ENCODE measurements at places on chromosomes 13 and 19.
A peak's percentile ranks its signal among the peaks of the same experiment; 100 is the strongest.

- no peak for DNase-seq
Measured at GRCh38 chr13:67493835-67494234, 263.7 kb upstream of the PCDH9 start.

- no peak for DNase-seq
Measured at GRCh38 chr13:50126263-50126992, 111.2 kb downstream of the KCNRG start.

GRCh38 chr19:35375505-35376307, 4.8 kb downstream of the GPR42 start:
- no peak for DNase-seq

DNA sequence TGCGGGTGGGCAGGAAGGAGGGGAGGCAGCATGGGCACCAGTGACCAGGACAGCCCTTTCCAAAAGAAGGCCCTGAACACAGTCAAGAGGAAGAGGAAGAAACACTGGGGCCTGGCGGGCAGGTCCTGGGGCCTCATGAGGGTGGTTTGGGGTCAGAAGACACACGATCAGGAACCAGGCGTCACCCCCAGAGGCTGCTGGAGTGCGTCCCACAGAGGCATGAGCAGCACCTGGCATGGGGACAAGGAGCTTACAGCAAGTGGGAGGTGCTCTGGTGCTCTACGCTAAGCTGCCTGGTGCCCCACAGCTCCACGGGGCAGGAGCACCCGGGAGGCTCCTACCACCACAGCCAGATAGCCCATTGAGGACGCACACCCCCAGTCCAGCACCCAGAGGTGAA, 20.0 kb downstream of the ELL start:
- no peak for DNase-seq

DNA sequence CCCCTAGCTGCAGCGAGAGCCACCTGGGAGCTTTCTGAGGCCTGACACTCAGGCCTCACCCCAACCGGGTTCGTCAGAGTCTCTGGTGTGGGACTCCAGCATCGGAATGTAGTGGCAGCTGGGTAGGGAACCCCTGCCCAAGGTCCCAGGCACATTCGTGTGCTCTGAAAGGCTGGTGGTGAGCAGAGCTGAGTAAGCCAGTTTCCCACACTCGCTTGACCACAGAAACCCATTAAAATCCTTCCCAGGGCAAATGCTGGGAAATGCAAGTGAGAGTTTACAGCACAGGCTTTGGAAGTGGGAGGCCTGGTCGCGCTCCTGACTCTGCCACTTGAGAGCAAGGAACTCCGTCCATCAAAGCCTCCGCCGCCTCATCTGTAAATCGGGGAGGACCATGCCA, 4.2 kb downstream of the TRAPPC6A start:
- no peak for DNase-seq

DNA sequence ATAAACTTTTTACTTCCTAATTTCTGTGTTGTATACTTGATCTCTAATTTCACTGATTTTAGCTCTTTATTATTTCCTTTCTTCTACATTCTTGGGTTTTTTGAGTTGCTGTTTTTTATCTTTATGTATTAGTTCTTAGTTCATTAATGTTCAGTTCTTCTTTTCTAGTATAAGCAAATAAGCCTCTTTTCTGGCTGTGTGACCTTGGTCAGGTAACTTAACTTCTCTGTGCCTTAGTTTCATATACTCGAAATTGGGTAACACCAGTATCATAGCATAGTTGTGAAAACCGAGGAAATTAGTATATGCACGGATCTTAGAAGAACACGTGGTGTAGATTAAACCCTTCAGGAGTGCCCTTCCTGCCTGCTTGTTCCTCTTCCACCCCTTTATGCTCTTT, 130.2 kb upstream of the C1QTNF9B start:
- no peak for DNase-seq

- DNase-seq = no peak
Measured at GRCh38 chr13:114199954-114200353, 20.9 kb downstream of the CFAP97D2 start.

GRCh38 chr13:113823771-113824170, 40.1 kb downstream of the GAS6 start:
- no peak for DNase-seq

- DNase-seq = no peak
Measured at GRCh38 chr13:51998723-51999509, 12.3 kb downstream of the ATP7B start.

GRCh38 chr19:11034449-11035213, 54.6 kb upstream of the LDLR start:
- DNase-seq = no peak

DNA sequence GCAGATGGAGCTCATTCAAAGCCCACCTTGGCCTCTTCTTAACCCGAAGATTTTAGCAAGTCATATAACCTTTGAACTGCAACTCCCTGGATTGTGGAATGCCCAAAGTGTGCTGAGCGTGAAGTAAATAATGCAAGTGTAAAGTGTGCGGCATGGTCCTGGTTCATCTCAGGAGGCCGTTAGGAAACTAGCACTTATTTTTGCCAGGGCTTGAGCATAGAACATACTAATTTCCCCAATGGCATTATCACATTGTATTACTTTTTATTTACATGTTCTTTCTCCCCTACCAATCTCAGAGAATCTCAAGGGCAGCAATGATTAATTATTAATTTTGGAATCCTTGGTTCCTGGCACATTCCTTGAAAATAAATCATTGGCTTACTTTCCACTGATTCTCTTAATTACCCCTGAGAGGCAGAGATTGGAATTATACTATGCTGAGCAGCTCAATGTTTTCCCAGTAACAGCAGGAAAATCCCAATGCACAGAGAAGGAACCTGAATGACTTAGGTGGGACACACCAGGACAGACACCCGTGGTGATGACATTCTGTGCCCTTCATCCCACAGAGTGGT, 128.8 kb upstream of the GJB6 start:
- DNase-seq = no peak

- DNase-seq = no peak
Measured at GRCh38 chr13:41791056-41791455, 169.9 kb downstream of the VWA8 start.

- no peak for DNase-seq
Measured at GRCh38 chr19:39270036-39270871, 2.1 kb downstream of the IFNL2 start.

DNA sequence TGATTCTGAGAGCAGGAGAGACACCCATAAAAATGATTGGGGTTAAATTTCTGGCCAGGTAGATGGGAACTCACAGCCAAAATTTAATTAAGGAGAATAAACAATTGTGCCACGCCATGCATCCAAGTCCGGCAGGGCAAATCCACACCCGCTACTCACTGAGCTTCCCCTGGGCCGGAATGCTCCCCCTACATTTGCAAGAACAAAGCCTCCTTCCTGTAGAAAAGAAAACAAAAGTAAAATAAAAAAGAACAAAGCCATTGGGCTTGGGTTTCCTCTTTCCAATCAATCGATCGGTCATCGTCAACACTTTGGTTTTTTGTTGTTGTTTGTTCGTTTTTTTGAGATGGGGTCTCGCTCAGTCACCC, 30.2 kb upstream of the TFDP1 start:
- no peak for DNase-seq

- no peak for DNase-seq
Measured at GRCh38 chr19:51530616-51531015, 854 bp downstream of the SIGLEC6 start.

DNA sequence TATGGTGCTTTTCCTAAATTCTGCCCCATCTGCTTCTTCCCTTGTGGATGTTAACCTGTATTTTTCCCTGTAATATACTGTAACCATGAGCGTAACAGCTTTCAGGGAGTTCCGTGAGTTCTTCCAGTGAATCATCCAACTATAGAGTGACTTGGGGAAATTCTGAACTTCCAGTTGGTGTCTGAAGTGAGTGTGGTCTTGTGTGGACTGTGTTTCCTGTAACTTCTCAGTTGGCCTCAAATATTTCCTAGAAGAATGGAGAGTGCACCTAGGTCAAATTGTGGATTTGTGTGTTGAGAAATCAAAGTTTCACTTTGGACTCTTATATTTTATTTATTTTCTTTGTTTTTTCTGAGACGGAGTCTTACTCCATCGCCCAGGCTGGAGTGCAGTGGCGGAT, 11.0 kb upstream of the ZNF766 start:
- no peak for DNase-seq

- DNase-seq = no peak
Measured at GRCh38 chr19:46042252-46042883, 1.6 kb upstream of the IGFL4 start.

- DNase-seq = no peak
Measured at GRCh38 chr13:90968166-90968904, 379.2 kb upstream of the MIR17HG start.

GRCh38 chr19:38808741-38809140, 4.0 kb downstream of the LGALS4 start:
- no peak for DNase-seq

GRCh38 chr13:97932647-97933046, 20.8 kb upstream of the IPO5 start:
- DNase-seq = no peak

GRCh38 chr19:6393983-6394412, 1.0 kb upstream of the GTF2F1 start:
- DNase-seq = peak; percentile 75

DNA sequence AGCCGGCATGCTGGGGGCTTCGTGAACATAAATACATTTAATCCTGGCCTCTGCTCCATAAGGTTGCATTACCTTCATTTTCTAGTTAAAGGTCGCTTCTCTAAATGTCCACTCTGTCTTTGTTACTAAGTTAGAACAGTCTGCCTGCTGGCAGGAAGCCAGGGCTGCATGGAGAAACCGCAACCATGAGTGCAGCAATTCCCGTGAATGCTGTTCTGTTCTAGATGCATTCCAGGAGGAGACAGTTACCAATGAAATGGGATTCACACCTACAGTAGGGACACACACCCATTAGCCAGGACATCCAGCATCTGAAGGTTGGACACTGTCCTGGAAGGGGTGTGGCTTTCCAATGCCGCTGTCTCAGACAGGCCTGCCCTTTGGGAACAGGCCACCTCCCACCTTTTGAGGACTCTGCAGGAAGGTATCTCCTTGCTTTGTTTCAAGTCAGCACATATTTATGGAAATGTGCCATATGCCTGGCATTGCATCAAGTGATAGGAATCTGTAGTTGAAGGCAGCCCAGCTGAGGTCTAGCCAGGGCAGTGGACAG, 129.7 kb downstream of the SLC7A1 start:
- DNase-seq = no peak

DNA sequence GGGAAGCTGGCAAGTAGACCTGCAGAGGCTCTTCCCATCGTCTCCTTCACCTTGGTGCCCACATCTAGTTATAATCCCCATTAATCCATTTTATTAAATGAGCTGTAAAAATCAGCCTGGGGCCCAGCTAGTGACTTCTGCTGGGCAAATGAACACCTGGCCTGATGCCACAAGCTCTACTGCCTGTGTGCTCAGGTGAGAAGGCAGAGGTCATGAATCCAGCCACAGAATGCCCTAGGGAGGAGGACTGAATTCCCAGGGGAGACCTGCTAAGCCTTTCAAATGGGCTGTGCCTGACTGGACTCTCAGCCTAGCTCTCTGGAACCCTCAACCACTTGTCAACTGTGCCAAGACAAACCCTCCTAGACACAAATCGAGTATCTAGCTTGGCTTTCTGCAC, 74.0 kb downstream of the PDS5B start:
- no peak for DNase-seq

- DNase-seq = no peak
Measured at GRCh38 chr13:26956522-26957142, 196.0 kb upstream of the GPR12 start.

DNA sequence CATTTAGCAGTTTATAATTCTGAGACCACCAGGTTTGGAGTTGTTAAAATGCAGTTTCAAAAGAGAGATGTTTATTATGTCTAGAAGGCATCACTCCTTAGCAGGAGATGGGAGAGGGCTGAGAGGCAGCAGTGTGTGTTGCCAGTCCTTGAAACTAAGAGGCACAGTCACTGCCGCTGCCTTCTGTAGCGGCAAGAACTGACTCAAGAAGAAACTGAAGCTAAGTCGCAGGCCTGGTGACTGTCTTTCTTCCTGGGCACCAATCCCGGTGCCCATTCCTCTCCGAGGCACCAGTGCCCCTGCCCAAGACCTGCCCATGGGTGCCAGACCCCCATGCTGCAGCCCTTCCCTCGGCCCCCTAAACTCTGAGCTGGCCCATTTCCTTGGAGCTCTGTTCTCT, 20.1 kb downstream of the N4BP2L1 start:
- DNase-seq = no peak

- DNase-seq = no peak
Measured at GRCh38 chr13:114124431-114124830, 8.0 kb downstream of the RASA3 start.

GRCh38 chr13:80166352-80166751, 174.6 kb downstream of the SPRY2 start:
- DNase-seq = no peak

DNA sequence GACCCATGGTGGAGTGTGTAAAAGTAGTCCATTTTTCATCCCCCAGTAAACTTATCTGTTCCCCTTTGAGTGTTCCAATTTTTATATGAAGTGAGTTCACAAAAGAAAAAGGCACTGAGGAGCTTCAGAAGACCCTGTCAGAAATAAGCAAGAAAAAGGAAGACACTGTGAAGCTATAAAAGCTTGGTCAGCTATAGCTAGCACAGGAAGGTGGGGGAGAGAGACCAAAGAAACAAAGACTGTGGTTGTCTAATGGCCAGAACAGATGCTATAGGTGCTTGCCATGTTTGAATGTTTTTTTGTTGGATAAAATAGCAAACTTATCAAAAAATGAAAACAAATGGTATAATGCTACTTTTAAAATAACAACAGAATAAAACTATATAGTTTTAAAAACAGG, 46.5 kb downstream of the RCBTB2 start:
- no peak for DNase-seq
